BJ (cell line): ENCODE measurements at places on chromosomes 1 and 21.

DNA sequence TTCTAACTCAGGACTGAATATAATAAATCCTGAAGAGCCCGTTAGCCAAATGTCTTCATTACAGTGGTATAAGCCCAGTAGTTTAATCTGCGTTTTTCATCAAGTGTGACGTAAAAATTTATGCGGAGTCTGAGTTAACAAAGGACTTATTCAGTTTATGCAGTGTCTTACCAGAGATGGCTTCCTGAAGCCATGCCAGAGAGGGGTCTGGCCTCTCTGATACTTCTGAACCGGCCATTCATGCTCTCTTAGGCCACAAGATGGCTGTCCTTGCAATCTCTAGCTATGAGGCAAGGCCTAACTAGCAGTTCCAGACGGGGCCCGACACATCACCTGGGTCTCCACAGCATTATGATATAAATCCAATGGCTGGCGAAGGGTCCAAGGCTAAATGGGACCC, 101.4 kb downstream of the TEX35 start:
- no peak for DNase-seq

DNA sequence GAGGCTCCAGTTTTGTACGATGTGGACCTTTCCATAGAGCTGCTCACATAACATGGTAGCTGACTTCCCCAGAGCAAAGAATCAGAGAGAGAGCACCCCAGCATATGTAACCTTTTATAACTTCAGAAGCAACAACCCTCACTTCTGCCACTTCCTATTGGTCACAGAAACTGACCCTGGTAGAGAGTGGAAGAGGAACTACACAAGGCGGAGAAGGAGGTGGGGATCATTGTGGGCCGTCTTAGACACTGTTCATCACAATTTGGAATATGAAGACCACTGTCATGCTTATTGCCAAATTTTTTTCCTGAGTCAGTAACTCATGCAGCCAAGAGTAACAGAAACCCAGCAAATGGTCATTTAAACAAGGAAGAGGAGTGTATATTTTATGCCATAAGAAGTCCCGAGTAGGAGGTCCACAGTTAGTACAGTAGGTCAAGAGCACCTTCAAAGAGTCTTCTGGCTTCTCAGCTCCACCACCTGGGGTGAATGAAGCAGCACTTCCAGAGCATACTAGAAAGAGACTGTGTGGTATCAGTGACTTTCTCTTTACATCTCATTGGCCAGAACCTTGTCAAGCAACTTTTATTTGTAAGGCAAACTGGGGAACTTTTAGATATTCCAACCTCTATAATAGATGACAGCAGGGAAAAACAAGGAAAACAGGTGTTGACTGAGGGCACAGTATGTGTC, 71.8 kb downstream of the ODF2L start:
- DNase-seq: no peak

DNA sequence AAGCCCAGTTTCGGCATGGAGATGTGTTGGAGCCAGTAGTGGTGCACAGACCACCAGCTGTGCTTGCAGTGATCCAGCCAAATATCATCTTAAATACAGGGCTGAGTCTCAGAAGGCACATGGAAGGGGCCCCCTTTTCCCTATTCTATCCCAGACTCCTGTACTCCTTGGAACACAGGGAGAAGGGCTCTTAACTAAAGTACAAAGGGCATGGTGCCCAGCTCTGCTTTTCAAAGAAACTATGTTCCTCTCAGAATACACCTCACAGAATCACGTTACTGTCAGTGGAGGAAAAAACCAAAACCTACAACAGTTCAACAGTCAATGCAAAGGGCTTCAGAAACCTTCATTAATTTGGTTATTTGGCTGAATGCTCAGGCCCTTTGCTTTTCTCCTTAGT, 180.6 kb upstream of the C1orf105 start:
- no peak for DNase-seq

DNA sequence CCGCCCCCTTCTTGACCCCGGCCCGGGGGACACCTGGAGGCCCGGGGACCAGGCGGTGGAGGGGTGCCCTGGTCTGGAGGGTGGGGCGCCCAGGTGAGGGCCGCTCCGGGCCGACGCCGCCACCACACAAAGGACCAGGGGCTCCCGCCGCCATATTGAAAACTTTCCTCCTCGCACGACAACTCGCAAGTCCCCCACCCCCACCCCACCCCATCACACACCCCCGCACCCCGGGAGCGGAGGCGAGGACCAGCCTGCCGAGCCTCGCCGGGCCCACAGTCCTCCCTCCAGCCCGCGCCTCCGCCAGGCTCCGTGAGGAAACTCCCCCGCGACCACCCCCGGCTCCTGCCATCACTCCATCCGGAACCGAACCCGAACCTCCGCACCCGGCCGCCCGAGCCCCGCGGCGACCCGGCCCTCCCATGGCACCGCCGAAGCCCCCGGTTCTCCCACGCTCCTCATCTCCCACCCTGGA, 733 bp downstream of the KDM5B start:
- no peak for DNase-seq

- no peak for DNase-seq
These were observed 177.5 kb downstream of the ZZZ3 start for GRCh38 chr1:77504986-77505385.

DNA sequence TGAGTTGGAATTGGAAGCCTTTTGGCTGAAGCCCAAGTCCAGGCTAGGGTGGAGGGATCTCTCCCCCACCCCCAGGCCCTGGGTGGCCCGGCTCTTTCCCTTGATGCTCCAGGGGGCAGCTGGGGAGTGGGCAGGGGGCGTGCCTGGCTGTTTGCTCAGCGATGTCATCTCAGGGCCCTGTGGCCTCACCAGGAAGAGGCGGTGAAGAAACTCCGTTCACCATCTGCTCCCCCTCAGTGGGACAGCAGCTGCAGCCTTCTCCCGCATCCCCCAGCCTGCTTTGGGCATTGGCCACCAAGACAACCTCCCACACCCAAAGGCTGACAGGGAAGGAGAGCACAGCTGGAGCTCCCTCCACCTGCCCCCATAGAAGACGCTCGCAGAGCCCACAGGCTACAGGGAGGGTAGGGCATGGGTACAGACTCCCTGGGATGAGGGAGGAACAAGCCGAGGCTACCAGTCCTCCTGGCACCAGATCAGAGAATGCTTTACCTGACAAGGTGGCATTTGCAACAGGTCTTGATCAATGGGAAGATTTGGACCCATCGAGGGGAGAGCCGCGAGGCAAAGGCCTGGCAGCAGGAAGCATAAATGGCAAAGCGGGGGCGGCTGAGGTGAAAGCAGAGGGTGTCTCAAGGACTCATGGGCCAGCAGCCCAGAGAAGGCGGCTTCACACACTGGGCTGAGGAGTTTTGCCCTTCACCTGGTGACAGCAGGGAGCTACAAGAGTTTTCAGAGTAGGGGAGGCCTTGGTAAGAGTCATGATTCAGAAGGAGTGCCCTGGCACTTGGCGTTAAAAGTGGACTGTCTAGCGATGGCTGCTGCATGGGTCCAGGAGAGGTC, 6.5 kb upstream of the GUCA2A start:
- no peak for DNase-seq
